Muscle of arm (tissue), 14 donors: ENCODE measurements at places on chromosomes 4 and X.

DNA sequence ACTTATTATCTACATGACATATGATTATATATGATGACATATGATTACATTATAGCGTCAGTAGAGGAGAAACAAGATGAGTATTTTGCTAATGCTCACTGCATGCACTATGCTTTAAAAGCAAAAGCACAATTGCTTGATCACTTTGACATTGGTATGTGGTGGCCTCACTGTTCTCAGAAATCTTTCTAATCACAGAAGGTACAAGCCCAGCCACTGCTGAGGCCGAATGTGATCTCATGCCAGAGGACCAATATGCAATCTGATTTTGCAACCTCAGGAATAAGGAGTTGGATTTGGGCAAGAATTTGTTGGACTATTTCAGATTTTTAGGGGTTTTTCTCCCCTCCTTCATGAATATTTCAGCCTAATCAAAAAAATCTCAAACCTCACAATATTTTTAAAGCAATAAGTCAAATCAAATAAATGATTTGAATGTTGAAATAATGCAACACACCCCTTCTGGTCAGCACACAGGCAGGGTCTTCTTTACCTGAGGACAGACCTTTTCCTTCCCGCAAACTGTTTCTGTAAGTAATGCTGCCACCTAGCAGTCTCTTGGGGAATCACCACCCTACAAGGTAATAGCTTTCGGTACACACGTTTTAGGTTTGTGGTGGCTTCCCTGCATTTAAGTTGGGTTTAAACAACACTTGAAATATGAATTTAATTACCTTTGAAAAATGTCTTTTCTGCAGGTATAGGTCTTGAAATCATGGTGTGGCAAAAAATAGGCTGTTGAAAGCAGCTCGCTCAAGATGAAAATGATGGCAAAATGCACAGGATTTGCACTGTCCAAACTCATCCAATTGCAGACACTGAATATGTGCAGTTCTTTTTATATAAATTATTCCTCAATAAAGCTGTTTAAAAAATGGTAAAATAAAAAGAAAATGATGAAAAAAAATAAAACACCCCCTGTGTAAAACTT, 4.8 kb upstream of the CXCL13 start:
- no peak for DNase-seq

DNA sequence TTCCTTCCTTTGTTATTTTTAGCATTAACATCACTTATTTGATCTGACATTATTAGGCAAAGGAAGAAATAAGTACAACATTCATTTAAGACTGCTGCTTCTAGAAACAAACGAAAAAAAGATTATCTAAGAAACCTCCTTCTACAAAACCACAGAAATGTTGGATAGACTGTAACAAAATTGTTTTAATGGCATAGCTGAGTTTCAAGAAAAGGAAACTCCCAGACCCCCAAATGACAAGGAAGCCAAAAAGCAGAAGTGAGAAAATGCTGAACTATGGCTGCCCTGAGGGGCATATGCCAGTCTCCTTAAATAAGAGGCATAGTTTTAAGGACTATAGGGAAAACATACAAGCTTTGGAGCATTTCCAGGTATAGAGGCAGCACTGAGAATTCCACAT, 1431.6 kb upstream of the TENM3 start:
- DNase-seq = no peak

DNA sequence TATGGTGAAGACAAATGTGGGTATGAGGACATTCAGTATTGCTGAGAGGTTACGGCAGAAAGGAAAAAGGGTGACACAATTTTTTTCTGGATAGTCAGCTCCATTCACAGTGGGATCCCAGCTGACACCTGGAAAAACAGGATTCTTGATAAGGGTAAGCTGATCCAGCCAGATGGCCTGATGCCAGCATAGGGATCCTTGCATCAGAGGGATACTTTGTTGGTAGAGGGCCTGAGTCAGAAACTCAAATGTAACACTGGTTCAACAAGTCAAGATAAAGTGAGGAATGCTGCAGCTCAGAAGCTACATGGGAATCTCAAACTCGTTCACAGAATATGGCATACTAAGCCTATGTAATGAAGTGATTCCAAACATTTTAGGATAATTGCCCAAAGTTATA, 726.7 kb downstream of the C4orf33 start:
- no peak for DNase-seq

- no peak for DNase-seq
Measured at GRCh38 chr4:21177871-21178270, 477.6 kb downstream of the PACRGL start.

DNA sequence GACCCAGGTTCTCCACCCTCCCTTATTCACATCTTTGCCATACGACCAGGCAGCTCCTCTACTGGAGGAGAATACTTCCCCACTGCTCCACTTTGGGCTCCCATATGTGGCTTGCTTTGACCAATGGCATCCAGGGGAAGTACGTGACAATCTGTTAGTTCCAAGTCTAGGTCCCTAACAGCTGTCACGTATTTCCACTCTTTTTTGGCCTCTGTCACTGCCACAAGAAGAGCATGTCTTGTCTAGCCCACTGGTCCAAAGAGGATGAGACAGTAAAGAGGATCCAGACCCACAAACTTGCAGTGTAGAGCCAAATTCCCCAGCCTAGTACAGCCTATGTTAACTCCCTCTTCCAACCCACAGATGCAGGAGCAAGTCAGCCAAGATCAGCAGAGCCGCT, 49.7 kb upstream of the GATB start:
- no peak for DNase-seq

DNA sequence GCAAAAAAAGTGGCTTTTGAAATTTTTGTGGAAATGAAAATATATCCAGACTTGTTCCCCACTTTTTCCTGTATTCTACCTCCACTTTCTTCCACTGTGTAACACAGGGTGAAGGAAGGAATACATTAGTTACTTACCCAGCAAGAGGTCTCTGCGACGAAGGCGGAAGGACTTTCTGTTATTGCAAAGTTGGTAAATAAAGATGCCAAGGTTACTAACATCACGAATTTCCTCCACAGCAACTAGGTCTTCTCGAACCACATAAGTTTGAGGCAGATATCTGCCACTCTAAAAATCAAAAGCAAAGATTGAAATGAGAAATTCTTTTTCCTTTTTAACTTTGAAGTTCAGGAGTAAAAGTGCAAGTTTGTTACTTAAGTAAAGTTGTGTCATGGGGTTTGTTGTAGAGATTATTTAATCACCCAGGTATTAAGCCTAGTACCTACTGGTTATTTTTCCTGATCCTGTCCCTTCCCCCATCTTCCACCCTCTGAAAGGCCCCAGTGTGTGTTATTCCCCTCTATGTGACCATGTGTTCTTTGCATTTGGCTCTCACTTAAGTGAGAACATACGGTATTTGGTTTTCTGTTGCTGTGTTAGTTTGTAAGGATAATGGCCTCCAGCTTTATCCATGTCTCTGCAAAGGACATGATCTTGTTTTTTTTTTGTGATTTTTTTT, 5.8 kb downstream of the ITM2A start:
- no peak for DNase-seq

DNA sequence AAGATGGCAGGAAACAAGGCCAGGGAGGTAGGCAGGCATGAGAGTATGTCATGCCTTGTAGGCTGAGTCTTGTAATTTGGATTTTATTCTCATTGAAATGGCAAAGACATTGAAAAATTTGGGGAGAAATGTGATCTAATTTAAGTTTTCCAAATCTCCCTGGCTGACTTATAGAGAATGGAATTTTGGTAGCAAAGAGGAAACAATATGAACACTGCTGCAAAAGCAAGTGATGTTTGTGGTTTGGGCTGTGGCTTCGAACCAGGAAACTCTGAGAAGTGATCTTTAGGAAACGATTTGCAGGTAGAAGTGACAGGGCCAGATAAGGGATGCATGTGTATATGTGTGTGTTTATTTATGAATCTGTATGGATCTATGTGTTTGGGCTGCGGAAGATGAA, 35.6 kb downstream of the ARSJ start:
- no peak for DNase-seq

DNA sequence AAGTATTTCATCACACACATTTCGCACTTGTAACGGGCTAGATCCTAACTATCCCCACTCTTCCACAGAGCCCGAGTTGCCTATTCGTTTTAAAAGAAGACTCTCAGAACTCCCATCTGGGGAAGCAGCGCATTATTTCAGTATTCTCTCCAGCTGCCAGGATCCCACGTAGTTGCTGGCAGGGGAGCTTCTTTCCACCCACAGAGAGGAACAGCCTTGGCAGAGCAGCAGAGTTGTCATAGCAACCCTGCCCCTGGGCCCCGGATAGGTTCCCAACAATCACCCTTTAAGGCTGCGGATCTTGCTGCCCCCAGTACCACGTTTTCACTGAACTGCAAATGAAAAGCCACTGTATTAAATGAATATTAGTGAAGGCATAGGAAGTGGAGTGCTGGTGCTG, 106.7 kb downstream of the GPM6A start:
- DNase-seq = peak; percentile 65

DNA sequence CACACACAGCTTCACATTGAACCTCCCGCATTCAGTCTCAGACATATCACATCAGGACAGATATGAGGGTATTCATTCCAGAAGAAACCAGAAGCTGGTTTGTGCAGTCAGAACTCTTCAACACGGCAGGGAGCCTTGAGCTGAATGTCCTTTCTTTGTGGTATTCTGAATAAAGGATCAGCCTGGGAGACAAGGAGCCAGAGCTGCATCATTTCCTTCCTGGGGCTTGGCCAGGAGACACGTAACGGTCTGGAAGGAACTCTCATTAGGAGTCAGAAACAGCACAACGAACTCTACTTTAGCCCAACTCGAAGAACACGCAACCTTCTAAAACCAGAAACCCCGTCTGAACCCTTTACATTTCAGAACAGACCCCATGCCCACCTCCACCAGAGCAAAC, 46.4 kb downstream of the KDR start:
- peak; percentile 74 for DNase-seq
